ENCODE measurements at places on chromosomes 12 and 14.

DNA sequence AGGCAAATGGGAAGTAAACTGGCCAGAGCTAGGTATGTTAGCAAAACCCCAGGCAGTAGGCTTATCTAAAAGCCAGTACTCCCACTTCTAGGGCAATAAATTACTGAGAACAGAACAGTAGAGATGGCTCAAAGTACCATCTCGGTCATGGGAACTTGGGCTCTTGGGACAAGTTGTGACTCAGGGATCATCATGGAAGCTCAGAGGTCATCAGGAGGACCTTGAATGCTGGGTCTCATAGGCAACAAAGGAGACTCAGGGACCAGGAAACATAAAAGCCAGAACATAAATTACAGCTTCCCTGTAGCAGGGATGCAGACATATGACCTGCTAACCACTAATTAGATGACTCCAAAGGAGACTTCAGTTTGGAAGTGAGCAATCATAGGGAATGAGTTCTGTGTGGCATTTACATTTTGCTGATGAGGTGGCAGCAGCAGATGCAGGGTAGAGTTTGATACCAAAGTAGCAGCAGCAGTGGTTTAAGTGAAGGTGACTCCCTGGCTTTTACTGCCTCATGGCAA is 97.6 kb upstream of the SCAF11 start:
- DNase-seq: no peak

- DNase-seq: no peak
These were observed 7.8 kb upstream of the PLXNC1 start for GRCh38 chr12:94140556-94140955.

DNA sequence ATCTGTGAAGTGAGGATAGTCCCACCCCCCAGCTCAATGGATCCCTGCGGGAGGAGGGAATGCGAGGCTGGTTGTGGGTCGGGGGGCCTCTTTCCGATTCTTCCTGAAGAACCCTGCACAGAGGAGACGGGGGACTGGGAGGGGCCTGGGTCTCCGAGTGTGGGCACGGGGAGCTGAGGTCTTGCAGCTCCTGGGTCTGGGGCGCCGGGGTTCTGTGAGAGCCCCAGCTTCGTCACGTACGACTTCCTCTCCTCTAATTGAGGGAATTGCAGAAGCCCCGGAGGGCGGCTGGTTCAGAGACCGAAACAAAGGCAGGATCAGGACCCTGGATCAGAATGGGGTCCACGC is 66.6 kb downstream of the DIO3 start:
- no peak for DNase-seq

- DNase-seq: no peak
These were observed 97.2 kb downstream of the BCL11B start for GRCh38 chr14:99174770-99175319.

DNA sequence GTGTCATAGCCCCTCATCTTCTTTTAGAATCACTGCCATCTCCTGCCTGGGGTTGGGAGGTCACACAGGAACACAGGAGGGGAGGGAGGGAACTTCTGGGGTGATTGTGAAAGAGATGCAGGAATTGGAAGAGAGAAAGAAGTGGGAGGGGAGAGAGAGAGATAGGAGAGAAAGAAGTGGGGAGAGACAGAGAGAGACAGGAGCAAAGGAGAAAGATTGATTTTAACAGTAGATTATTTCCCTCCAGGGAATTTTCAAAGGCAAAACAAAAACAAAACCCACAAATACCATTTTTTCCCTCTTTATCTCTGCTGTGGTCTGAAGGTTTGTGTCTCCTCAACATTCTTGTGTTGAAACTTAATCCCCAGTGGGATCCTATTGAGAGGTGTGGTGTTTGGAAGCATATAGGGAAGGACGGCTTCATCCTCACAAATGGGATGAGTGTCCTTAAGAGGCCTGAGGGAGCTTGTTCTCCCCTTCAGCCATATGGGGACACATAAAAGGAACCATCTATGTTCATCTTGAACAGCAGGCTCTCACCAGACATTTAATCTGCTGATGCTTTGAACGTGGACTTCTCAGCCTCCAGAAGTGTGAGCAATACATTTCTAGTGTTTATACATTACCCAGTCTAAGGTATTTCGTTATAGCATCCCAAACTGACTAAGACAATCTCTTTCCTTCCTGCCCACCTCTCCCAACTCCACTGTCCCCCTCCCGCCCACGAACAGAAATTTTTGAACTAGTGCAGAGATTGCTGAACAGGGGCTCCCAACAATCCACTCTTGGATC is 134.9 kb upstream of the MAX start:
- DNase-seq: no peak

GRCh38 chr14:81219759-81220579 is 790 bp downstream of the GTF2A1 start:
- peak; percentile 43 for DNase-seq

- DNase-seq: no peak
These were observed 185.9 kb downstream of the MED13L start for GRCh38 chr12:116091579-116091978.

- DNase-seq: no peak
These were observed 196.2 kb upstream of the ARHGAP5 start for GRCh38 chr14:31880935-31881334.

DNA sequence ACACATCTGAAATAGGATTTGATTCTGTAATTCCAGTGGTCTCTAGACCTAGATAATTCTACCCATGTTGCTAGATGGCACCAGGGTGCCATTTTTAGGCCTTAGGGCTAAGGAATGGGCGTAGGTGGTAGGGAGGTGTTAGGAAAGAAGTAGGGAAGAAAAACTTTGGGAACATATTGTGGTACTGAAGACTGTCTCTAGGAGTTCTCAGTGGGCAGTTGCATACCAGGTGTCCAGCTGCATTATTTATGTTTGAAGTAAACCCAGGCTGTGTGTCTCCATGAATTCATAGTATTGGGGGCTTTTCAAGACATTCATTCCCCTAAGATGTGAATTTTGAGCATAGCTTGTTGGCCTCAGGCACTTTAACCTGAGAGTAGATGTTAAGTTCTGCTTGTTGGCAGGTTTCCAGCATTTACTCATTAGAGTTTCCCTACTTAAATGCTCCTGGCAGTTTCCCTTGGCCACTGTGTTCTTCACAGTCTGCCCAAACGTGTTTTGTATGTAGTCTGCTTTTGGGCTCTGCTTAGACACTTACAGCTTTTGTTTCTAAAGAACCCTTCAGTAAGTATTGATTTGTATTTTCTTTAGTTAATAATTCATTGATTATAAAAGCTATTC is 31.5 kb upstream of the CCT2 start:
- DNase-seq: no peak

- no peak for DNase-seq
These were observed 163.4 kb downstream of the SAMD4A start for GRCh38 chr14:54730156-54730961.

GRCh38 chr14:41925409-41925808 is 318.7 kb downstream of the LRFN5 start:
- no peak for DNase-seq

DNA sequence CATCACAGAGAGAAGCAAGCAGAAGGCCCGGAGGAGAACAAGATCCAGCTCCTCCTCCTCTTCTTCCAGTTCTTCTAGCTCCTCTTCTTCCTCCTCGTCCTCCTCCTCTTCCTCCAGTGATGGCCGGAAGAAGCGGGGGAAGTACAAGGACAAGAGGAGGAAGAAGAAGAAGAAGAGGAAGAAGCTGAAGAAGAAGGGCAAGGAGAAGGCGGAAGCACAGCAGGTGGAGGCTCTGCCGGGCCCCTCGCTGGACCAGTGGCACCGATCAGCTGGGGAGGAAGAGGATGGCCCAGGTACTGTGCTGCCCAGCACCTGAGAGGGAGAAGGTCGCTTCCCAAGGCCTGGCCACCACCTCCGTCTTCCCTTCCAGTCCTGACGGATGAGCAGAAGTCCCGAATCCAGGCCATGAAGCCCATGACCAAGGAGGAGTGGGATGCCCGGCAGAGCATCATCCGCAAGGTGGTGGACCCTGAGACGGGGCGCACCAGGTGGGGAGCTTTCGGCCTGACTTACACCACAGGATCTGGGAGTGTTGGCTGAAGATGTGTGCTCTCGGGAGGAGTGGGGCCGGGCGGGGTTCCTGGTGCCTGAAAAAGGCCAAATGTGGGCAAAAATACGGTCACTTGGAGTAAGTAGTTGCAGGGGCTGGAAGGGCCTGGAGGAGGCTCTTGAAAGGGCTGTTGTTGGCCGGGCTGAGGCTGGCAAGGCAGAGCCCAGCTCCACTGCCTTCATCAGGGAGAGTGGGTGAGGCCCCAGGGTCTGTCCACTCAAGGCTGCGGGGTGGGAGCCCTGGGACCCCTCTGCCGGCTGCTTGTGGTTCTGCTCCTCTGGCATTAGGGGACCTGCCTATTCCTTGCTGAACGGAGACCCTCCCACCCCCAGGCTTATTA is 1.4 kb downstream of the ARL6IP4 start:
- DNase-seq: no peak

DNA sequence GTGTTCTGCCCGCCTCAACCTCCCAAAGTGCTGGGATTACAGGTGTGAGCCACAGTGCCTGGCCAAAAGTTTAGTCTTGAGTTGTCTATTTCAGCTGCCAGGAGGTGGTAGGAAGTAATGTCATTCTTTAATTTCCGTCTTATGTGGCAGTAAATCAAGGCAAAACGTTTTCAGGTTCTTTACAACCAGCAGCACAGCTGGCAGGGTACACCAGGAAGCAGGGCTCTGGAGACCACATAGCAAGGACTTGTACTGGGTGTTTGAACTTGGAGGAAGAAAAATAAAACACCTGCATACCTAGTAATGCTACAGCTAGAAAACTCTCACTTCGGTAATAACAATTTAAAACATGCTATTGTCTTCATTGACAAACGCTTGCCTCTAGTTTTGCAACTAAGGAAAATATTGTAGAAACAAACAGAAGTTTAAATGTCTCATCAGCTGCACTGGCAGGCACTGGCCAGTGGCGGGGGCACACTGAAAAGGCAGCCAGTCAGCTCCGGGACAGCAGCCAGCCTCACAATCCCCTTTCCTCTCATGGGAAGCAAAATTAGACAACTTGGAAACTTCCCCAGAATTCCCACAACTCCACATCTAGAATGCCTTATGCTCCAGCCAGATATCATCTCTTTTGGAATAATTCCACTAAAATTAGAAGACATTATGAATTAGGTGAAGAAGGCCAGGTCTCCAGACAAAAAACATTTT is 72.2 kb downstream of the CLIP1 start:
- DNase-seq: peak; percentile 13

DNA sequence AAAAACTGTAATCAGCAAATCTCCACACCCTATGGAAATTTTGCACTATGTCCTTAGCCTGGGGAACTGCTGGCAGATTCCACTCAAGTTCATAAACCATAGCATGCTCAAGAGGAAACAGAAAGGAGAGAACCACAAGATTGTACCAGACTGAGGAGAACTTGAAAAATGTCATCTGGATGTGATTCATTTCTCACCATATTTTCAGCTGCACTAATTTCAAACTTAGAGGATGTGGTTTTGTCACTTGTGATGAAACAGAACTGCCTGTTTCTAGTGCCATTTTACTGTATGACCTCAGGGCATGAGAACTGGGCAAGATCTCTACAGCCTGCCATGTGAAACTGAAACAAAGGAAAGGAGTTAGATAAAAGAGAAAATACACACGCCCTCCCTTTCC is 1493.1 kb upstream of the FLRT2 start:
- no peak for DNase-seq

GRCh38 chr12:89775063-89775985 is 66.7 kb upstream of the ATP2B1 start:
- DNase-seq: no peak

- no peak for DNase-seq
These were observed 83.0 kb upstream of the CCND2 start for GRCh38 chr12:4190366-4191063.

DNA sequence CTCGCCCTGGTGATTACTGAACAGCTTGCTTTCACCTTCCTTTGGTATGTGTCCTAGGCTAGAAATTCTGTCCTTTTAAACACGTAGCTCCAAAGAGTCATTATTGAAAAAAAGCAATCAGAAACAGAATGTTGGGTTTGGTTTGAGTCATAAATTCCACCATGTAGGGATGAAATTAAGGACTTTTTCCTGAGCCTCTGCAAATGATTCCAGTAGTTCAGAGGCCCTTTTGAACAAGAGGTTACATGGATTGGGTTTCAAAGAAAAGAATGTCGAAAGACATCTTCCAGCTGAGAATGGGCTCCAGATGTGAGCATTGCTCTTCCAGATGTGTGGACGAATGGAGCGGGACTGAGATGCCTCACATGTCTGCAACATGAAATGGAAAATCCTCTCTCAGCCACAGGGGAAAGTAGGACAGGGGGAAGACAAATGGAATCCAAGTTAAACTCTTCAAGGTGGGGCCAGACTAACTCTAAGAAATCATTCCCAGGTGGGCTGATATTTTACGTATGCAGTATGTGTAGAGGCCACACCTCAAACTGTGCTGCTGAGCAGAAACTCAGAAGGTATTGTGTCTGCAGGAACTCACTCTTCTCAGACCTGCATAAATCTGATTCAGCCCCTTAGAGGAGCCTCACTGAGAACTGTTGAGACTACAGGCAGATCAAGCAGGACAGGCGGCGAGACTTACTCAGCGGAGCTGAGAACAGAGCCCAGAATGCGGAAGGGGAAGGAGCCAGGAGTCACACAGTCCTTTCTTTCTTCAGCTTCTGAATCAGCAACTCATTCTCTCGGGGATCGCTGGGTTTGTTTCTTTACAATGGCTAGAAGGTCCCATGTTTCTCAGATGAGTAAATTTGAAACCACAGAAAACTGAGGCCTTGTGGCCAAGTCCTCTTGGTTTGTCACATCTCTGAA is 23.3 kb upstream of the EMP1 start:
- peak; percentile 83 for DNase-seq

- DNase-seq: no peak
These were observed 390.1 kb upstream of the PDE3A start for GRCh38 chr12:19978193-19978592.
